ENCODE measurements at places on chromosomes 6 and 20. TPM values are rescaled to one million over a fixed set of nuclear protein-coding genes. Genes with fewer than 3 reads are reported as not detected.

Gene SEMG1
- total RNA-seq: not detected

Gene RBM24
- 10.3 TPM for total RNA-seq

Gene AVP
- not detected for total RNA-seq

Gene GJA1
- total RNA-seq: 76.3 TPM

Gene GABRR1
- not detected for total RNA-seq

Gene OR12D3
- not detected for total RNA-seq

Gene GABRR2
- total RNA-seq: 0.09 TPM

Gene FYN
- total RNA-seq: 7.4 TPM

Gene CTNNBL1
- total RNA-seq: 65.4 TPM

Gene BPIFB4
- not detected for total RNA-seq

Gene GNRH2
- 0.47 TPM for total RNA-seq

Gene RRAGD
- 5.6 TPM for total RNA-seq

Gene CLDN20
- not detected for total RNA-seq

Gene SLC22A7
- not detected for total RNA-seq

Gene SLC17A1
- 0.14 TPM for total RNA-seq

Gene PSMB8
- total RNA-seq: 20.6 TPM

Gene CAPN11
- not detected for total RNA-seq

Gene RHAG
- total RNA-seq: not detected

Gene LAMA2
- total RNA-seq: 0.68 TPM

Gene RIPOR2
- total RNA-seq: 0.26 TPM

Gene PREX1
- total RNA-seq: 13.5 TPM

Measured in A549 treated with ZK216348 at 1 μM for 4 hours (cell line).